ENCODE measurements at places on chromosomes 4 and X. TPM values are rescaled to one million over a fixed set of nuclear protein-coding genes. Genes with fewer than 3 reads are reported as not detected.
A peak's percentile ranks its signal among the peaks of the same experiment; 100 is the strongest.

DNA sequence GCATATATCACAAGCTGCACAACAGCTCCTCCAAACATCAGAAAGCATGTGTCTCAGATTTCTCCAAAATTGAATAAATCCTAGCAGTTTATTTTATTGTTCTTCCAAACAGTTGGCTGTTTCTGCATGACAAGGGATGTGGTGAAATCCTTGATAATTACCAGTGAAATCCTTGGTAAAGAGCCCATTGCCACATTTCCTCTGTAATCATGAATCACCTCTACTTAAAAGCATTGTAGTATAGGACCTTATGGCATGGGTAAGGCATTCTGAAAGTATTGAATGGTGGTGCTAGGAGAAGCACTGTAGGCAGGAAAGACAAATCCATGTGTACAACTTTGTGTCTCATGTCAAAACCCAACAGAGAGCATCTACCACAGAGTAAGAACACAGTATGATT, 135.8 kb upstream of the NDST3 start:
- no peak for DNase-seq

The AREG gene
- 0.35 TPM for polyA plus RNA-seq

The CLCN4 gene
- polyA plus RNA-seq = 16.3 TPM

GRCh38 chr4:40909363-40909876, 159.7 kb downstream of the NSUN7 start:
- DNase-seq = no peak

DNA sequence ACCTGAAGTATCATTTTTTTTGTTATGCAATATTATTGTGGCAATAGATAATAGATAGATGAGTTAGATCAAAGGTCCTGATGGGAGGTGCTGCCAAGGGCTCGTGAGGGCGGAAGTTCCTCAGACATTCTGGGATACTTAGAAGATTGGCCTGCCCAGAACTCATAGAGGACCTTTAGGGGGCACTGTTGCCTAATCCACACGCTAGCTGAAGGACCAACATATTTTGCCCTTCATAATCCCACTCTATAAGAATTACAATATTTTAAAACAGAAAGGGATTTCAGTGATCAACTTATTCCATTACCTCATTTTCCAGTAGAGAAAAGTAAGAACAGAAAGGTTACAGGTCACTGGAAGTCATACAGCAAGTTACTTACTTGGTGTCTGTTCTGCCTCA, 22.9 kb upstream of the COX7B2 start:
- peak; percentile 9 for DNase-seq

GRCh38 chrX:103520386-103520785, 1.1 kb upstream of the RAB40A start:
- no peak for DNase-seq

DNA sequence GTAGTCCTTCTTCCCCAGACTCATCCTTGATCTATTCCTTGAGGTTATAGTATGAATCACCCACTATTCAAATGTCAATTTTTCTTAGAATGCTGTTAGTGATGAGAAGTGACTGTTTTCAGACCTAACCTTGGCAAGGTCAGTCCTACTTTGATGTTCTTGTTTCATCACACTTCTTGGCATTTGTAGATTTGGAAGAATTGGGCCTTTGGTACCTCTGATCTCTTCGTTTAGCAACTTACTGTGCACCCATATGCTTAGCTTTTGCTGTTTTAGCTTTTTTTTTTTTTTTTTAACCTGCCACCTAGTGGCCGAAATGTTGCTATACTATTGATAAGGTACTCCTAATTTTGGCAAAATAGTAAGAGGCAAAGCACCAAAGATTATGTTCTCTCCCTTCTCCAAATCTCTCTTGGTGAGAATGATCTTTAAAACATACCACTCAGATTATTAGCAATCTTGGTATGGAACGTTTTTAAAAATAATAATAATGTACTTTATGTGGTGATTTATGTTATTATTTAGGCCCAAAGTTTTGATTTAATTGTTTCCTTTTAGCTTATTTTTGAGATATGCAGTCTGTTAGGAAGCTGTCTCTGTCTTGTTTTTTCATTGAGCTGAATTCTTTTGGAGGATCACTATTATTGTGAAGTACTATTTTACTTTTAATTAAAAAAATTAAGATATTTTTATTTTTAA, 16.6 kb downstream of the DCK start:
- peak; percentile 48 for DNase-seq

Measured in muscle of arm (tissue), 14 donors.